ENCODE measurements at places on chromosomes 13 and 19. TPM values are rescaled to one million over a fixed set of nuclear protein-coding genes. Genes with fewer than 3 reads are reported as not detected.

DNA sequence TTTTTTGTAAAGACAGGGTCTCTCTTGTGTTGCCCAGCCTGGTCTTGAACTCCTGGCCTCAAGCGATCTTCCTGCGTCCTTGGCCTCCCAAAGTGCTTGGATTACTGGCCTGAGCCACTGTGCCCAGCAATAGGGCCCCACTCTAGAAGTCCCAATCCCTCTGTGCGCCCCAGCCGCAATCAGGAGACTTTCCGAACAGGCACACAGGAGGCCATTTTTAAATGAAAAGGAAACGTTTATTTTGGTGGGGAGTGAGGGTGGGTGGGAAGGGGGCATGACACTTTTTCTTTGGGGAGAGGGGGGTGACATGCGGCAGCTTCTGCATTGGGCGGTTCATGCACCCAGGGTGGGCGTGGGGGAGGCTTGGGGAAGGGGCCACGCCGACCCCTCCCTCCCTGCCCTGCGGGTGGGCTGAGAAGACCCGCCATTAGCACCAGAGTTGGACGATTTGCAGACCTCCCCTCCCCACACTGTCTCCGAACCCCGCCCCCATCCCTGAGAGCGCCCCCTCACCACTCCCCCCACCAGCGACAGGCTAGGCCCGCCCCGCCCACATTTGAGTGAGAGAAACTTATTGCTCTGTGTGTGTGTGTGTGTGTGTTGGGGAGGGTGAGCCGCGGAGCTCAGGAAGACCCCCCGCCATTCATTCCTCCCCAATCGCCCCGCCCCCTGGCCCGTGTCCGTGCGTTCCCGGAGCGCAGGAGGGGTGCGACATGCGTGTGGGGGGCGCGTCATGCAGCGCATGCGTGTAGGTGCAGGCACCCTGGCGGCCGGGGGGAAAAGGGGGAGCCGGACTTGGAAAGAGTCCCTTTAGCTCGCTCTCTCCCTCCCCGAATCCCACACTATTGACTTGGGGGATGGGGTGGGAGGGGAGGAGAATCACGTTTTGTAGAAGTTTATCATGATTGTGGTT lies 17.2 kb downstream of the KCNC3 start:
- DNase-seq: no peak

- DNase-seq: no peak
These were observed at the start of gene ZFR2 for GRCh38 chr19:3868770-3869456. Gene ZFR2, minus strand, starts transcription at chr19:3869038. Its CDS starts 21 bp downstream, at chr19:3869017.

- DNase-seq: no peak
These were observed 62.4 kb downstream of the MPHOSPH8 start for GRCh38 chr13:19695829-19696228.

DNA sequence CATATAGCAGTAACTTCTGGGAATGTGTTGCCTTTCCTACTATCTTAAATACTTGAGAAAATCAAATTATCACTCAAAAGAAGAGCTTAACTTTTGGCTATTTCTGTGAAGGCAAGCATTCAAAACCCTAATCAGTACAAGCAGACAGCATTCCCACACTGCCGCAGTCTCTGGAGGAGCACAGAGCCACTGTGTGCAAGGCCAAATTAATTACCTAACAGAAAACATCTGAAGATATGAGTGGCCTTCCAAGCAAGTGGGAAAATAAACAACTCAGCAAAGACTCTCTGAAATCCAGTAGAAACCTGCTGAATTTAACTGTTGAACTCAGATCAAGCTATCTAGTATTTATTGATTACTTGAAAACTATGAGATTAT lies 68.2 kb downstream of the COL4A1 start:
- no peak for DNase-seq

DNA sequence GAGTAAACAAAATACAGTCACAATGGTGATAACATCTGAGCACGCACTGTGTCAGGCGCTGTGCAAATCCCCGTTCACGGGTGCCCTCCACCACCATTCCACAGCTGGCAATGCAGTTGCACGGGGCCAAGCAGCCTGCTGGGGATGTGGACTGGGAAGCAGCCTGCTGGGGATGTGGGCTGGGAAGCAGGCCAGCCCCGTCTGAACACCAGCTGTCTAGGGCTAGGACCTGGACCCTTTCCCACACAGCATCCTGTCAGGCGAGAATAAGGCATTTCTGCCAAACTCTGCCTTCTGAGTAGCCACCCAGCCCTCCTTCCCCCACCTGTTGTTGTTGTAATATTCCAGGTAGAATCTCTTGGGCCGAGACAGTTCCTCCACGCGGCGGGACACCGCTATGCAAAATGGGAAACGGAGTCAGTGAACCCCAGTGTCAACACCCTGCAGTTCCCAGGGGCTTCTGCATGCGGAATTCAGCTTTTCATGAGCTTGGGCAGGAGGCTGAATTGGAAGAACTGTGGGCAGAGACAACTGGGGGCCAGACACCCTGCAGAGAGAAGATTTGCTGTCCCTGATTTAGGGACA lies 27.8 kb upstream of the MIER2 start:
- no peak for DNase-seq

DNA sequence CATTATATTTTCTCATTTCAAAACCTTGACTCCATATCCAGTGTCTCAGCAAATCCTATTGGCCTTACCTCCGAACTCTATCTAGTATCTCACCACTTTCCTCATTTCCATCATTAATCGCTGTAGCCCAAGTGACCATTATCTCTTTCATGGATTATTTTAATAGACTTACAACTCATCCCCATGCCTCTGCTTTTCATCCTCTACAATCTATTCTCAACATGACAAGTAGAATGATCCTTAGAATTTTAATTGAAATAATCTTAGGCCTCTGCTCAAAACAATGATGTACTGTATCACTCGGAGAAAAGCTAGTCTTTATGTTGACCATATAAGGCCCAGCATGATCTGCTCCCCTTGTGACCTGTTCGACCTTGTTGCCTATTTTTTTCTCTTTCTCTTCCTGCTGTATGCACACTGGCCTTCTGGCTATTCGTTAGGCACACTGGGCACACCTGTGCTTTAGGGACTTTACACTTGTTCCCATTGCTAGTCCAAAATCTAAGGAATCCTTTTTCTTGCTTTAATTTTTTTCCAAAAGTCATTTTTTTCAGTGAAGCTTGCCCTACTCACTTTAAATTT lies 21.4 kb downstream of the DNAJC15 start:
- DNase-seq: no peak

DNA sequence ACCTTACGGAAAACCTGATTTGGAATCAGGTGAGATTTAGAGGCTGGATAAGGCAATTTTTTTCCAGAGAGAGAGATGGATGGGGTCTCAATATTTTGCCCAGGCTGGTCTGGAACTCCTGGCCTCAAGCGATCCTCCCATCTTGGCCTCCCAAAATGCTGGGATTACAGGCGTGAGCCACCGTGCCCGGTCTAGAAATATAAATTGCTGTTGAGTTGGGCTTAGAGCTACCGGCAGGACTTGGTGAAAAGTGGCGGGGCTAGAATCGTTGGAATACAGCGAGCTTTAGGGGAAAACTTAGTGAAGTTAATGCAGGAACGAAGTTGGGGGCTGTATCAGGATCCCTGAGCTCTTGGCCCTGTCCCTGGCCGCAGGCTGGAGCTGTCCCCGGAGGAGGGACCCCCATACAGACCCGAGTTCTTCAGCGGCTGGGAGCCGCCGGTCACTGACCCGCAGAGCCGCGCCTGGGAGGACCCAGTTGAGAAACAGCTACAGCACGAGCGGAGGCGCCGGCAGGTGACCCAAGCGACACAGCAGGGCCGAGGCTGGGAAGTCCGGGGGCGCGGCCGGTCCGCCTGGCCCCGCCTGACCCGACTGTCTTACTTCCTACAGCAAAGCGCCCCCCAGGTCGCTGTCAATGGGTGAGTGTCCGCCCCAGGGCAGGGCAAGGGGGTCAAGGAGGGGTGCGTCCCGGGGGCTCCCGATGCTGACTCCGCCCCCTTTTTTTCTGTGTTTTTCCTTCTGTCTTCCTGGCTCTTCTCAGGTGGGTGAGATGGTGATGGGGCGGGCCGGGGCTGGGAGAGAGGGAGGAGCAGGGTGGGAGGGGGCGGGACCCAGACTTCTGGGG lies 7.6 kb downstream of the EPS8L1 start:
- DNase-seq: no peak

GRCh38 chr13:111413407-111414187 lies 93.2 kb downstream of the TEX29 start:
- DNase-seq: no peak

- no peak for DNase-seq
These were observed 75.3 kb upstream of the CLDN10 start for GRCh38 chr13:95477187-95477586.

DNA sequence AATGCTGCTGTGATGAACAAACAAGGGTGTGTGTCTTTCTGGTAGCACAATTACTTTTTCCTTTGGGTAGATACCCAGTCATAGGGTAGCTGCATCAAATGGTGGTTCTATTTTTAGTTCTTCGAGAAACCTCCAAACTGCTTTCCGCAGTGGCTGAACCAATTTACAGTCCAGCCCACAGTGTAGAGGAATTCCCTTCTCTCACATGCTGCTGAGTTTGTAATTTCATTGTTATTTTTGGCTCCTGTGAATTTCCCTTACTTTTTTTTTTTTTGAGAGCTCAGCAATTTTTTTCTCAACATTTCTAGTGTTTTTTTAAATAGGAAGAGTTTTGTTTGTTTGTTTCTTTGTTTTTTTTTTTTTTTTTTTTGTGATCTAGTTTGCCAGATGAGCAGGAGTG lies 37.5 kb upstream of the ADGRE1 start:
- DNase-seq: no peak

DNA sequence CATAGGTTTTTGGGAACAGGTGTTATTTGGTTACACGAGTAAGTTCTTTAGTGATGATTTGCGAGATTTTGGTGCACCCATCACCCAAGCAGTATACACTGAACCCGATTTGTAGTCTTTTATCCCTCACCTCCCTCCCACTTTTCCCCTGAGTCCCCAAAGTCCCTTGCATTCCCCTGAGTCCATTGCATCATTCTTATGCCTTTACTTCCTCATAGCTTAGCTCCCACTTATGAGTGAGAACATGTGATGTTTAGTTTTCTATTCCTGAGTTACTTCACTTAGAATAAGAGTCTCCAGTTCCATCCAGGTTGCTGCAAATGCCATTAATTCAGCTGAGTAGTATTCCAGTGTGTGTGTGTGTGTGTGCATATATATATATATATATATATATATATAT lies 97.2 kb upstream of the EDNRB start:
- no peak for DNase-seq

DNA sequence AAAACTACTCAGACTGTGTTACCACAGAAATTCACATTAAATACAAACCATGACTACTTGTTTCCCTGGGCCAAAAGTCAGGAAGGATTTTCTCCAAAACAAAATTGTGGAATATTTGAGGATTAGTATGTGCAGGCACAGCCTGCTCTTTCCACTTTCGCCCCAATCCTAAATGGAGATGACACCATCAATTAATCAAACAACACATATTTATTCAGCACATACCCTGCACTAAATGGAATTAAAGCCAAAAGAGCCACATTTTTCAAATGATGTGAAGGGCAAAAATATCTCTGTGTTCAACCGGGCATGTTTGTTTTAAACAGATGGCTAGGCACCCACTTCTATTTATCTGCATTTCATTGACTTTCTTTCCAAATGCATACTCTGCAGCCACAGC lies 523.1 kb downstream of the DCT start:
- no peak for DNase-seq

GRCh38 chr13:101116826-101117225 lies 299.5 kb downstream of the NALCN start:
- no peak for DNase-seq

DNA sequence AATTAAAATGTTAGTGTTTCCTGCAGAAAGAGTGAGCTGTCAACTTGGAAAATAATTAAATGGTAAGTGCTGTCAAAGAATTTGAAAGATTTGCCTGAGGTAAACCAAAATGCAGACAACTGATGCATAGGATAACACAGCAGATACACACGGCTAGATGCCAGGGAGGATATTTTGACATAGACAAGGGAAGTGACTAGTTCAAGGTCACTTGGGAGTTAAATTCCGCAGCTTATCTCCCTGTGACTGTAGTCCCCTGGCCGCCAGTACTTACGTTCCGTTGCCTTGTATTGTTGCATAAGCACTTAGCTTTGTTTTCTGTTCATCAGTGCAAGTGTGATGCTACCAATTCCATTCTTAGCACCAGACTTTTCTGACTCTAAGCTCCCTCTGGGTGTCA lies 247.3 kb upstream of the MAB21L1 start:
- DNase-seq: no peak

DNA sequence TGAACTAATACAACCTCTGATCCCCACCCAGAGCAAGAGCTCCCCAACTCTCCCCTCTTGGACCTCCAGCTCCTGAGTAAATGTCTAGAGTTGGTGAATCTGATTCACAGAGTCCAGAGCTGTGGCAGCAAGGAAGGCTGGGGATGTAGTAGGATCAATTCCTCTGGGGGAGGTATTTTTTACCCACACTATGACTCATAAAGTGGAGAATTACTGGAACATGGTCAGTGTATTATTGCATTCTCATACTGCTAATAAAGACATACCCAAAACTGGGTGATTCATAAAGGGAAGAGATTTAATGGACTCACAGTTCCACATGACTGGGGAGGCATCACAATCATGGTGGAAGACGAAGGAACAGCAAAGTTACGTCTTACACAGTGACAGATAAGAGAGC lies 496.7 kb downstream of the EFNB2 start:
- DNase-seq: no peak

- no peak for DNase-seq
These were observed 15.1 kb downstream of the PCDH8 start for GRCh38 chr13:52833296-52833875.

GRCh38 chr19:3129112-3129511 lies 6.7 kb upstream of the GNA15 start:
- no peak for DNase-seq

DNA sequence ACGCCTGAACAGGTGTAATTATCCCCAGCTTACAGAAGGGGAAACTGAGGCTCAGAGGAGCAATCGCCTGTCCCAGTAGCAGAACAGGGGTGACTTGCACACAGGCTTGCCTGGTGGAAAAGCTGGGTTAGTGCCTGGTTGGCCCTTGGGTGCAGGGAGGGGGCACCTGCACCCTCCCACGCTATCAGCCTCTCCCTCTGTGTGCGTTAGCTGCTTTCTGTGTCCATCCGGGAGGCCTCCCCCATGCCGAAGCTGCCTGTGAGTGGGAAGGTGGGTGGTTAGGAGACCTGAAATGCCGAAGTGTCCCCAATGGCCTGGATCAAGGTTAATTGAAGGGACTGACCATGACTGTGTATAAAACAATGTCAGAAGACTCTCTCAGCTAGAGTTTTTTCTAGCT lies 295.0 kb downstream of the ZNF536 start:
- DNase-seq: no peak

DNA sequence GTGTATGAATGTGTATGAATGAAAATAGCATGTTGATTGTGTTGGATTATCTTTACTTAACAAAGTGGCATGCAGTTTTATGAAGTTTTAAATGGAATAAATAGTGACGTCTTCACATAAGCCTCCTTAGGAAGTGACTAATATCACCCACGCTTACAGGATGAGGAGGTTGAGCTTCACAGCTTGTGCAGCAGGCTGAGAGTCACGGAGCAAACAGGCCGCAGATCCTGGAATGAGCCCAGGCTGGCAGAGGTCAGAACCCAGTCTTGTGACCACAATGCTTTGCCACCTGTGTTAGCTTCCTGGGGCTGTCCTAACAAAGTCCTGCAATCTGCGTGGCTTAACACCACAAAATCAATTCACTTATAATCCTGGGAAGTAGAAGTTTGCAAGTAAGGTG lies 20.8 kb downstream of the LAIR2 start:
- peak; percentile 71 for DNase-seq

Gene PNKP
- polyA plus RNA-seq: 41.3 TPM

Gene DACT3
- polyA plus RNA-seq: not detected

Gene ENOX1
- 0.05 TPM for polyA plus RNA-seq

Gene RNF17
- polyA plus RNA-seq: not detected

Gene CGB2
- 0.37 TPM for polyA plus RNA-seq

Gene MATK
- polyA plus RNA-seq: 0.24 TPM

Gene KANK3
- polyA plus RNA-seq: 0.93 TPM

Gene ATP8A2
- not detected for polyA plus RNA-seq

Gene ZNF835
- not detected for polyA plus RNA-seq

Gene IGFL4
- not detected for polyA plus RNA-seq

Gene FGF22
- 0.18 TPM for polyA plus RNA-seq
